Upper lobe of right lung (tissue), 1 donor: ENCODE measurements at places on chromosomes 7 and 10.

GRCh38 chr7:91912494-91912893 is 28.2 kb upstream of the AKAP9 start:
- DNase-seq, result no peak

GRCh38 chr7:42483886-42484285 is 246.9 kb upstream of the GLI3 start:
- no peak for DNase-seq

GRCh38 chr10:28797904-28798371 is 120.6 kb downstream of the BAMBI start:
- no peak for DNase-seq

GRCh38 chr7:26156451-26157420 is 4.7 kb downstream of the NFE2L3 start:
- no peak for DNase-seq

DNA sequence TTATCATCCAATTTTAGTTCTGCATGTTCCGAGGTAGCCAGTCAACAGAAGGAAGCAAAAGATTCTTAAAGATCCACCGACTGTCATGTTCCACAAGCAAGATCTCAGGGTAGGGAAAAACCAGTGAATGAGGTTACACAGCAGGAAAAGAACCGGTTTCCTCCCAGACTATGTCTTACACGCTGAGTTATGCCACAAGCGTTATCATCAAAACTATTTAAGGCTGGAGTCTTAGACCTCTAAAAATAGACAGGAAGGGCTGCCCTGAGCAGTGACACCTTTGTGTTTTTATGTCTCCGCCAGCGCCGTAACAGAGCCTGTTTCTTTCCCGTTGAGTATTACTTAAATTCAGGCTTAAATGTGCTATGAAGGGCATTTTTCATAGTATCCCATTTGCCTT is 48.3 kb downstream of the PROSER2 start:
- DNase-seq, result no peak

- DNase-seq, result no peak
These were observed 254.1 kb upstream of the GLI3 start for GRCh38 chr7:42491106-42491505.

DNA sequence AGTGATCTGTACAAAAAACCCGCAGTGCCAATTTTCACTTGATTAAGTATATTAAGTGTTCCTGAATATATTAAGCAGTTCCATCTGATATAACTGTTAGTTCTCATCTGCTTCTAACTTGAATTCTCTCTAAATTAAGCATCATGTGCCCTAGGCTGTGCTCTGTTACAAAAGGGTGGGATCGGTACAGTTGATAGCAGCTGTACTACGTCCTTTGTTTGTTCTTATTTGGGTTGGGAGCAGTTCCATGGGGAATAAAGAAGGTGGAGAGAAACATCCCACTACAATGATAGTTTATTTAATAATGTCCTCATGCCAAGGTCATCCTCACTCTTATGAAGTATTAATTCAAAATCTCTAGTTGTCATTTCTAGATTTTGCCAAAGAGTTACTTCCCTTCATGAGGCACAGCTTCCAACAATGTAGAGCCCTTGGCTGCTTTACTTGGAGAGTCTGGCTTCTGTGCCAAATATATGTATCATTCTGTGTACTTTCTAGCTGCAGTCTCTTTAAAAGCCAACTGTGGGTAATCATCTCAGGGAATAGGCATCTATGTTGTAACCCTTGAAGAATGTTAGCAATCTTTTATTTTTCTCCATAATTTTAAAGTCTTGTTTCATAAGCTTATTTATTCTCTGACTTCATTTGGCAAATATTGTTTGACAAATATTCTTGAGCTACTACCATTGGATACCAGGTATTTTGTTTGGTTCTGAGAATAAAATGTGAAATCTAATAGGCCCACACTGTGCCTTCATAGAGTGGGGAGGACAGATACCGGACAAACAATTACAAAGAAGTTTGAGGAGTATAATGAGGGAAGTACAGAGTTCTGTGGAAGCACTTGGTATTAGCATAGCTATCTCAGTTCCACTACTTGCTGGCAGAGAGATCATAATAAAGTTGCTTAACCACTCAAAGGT is 22.4 kb upstream of the AHR start:
- no peak for DNase-seq

DNA sequence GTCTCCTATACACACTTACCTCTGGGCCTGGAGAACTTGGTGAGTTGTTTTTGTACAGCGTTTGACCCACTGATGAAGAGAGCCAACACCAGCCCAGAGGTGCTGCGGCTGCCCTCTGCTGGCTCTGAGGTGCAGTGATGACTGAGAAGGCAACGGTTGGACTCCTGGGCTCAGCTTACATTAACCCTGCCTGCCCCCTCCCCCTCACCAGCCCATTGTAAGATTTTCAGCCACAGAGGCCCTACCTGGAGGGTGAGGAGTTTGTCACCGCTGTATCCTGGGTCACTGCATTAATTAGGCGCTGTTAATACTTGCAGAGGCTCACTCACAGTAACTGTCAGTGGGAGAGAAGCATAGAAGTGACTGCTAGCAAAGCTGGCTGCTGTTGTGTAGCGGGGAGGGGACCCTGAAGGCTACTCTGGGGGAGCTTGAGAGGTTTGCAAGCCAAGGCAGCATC is 19.0 kb upstream of the ANKRD2 start:
- peak; percentile 85 for DNase-seq

DNA sequence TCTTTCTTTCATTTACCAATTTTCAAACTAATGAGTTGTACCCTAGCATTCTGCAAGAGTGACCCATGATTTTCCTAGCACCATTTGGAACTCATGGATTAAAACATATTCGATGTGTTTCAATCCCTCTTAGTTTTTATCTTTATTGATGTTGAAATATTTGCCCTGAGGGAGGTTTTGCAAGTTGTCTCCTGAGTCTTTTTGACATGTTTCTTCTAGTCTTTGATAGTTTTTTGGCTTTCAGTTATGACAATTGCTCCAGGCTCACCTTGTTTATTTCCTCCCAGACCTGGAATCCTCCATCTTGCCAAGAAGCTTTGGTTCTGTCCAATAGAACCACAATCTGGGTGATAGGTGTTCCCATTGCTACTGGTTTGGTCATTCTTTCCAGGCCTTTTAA is 327.8 kb downstream of the WDR11 start:
- no peak for DNase-seq

DNA sequence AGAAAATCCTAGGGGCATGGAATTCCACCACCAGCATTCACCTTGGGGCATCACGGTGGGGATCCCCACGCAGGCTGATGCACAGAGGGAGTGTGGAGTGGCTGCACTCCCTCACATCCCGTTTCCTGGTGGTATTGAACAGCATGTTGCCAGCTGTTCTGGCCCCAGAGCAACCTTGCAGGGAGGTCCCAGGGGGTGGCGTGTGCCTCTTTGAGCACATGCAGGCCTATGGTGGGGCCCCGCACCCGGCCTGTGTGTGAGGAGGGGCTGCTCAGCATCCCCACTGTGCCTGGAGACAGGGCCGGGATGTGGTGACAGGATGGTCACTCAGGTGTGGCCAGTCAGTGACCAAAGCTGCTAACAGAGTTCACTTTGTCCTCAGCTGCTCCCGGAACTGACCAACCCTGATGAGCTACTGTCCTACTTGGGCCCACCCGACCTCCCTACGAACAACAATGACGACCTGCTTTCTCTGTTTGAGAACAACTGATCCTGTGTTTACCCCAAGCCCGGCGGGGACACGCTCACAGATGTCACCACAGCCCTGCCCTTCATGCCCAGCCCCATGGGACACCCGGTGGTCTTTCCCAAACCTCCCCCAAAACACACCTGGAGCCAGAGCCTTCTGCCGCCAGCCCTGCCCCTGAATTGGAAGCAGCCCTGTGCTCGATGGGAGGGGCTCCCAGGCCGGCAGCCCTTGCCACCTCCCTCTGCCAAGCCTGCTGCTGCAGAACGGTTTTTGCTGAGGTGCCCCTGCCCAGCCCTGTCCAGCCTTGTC is 18.7 kb downstream of the ZMIZ2 start:
- no peak for DNase-seq

DNA sequence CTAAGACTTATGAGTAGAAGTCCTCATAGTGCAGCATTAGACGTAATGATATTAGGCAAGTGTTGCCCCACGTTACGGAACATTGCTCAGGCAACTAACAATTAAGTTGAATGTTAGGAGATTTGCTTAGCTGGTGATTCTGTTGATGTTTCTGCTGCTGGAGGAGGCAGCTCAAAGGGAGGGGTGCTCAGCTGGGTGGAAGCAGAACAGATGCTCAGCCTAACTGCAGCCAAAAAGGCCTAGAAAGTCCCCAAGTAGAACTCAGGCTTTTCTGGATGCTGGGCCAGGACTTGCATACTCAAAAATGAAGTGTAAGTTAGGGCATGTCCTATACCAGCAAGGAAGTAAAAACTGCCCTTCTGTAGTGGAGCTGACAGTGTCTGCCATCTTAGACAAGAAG is 201.4 kb downstream of the ADRA2A start:
- DNase-seq, result no peak

DNA sequence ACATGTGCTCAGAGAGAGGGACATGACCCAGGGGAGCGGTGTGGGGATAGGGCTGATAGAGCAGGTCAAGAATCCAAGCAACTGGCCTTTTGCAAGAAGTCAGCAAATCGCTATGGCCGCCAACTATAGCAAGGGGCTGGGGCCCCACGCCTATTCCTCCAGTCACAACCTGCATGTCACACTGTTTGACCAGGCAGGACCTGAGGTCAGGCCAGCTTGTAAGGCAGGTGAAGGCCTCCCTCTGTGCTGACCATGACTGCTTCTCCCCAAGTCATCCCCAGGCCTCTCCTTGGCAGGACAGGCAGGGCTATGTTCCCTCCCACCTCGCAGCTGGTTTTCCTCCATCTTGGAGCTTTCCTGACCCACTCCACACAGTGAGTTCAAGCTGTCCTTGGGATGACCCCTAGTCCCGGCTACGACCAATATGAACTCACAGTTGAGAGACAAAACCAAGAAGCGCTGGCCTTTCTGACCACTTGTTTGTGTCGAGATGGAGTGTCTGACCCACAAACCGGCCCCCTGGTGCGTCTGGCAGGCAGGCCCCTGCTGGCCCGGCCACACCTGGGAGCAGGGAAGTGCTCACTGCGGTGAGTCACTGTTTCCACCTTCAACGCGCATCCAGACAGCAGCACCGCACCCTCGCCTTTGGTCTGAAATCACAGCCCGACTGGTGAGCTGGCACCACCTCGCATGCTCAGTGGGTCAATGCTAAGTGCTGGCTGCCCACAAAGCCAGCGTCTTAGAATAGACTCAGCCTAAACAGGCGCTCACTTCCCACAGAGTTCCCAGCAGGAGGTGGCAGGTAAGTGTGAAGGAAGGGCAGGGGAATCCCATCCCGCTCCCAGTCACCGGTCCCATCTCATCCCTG is 81.4 kb downstream of the VWA2 start:
- DNase-seq, result no peak

GRCh38 chr10:67772894-67773511 is 65.0 kb downstream of the DNAJC12 start:
- no peak for DNase-seq

GRCh38 chr10:107657851-107658250 is 493.3 kb upstream of the SORCS1 start:
- no peak for DNase-seq

GRCh38 chr7:57400531-57401155 is 49.3 kb upstream of the ZNF716 start:
- no peak for DNase-seq

DNA sequence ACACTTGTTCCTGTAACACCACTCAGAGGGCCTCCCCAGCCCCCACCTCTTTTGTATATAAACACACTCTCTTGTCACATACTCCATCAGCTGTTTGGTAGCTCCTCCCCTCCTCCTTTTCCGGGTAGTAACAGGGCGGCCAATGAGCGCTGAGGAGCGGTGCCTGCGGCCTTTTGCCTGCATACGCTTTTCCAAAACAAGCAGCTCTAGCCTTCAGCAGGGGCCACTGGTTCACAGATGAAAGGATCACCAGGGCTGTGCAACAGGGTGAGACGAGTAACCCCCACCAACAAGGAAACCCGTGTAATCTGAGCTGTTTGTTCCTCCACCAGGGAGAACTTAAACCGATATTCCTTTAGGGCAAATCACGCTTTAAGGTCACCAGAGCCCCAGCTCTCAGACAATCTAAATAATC is 3.9 kb downstream of the UBE2H start:
- peak; percentile 92 for DNase-seq

DNA sequence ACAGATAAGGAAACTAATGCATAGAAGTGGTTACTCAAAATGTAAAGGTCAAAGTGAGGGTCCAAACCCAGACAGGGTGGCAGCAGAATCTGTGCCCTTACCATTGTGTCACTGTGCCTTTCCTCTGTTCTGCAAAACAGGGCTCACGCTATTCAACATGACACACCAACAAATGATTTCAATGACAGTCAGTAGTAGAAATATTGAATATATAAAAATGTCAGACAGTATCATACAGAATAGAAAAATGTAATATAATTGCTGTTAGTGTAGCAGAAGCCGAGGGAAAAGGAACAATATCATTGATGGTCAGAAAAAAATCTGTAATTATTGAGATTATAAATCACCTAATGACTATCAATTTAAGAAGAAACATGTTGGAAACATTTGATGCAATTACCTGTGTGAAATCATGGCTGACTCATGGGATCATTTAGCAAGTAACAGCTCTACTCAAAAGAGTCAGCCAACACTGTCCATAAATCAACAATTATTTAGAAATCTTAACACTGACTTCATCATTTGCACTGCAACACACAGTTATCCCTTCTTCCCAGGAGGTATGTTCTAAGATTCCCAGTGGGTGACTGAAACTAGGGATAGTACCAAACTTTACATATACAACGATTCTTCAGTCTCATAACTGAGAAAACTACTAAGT is 198.7 kb downstream of the DGKI start:
- DNase-seq, result no peak

DNA sequence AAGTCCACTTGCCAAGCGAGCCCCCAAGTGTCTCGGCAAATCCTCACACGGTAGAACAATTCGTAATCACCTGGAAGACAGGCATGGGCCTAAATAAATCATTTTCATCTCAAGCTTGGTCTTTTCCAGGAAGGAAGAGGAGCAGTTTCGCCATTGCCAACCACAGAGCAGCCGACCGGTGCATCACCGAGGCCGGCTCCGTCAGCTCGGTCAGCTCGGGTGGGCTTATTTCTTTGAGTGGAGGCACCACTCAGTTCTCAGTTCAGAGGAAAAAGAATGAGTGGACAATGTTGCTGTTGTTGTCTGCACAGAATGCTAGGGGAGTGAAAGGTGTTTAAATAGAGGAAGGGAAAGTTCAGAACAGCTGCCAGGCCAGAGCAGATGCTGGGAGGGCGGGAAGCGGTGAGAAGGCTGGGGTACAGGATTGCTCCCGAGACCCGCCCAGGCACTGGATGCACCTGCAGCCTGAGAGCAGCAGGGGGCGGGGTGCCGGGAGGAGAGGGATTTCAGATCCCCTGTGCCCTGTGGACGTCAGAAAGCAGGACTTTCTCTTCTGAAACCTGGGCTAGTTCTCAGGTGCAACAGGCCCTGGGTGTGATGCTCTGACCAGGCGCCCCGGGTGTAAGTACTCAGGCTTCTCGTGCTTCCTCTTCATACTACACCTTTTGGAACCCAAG is 17.7 kb upstream of the IGFBP3 start:
- no peak for DNase-seq

GRCh38 chr10:79244841-79245504 is 102.3 kb upstream of the PPIF start:
- DNase-seq, result no peak

GRCh38 chr7:21113609-21114415 is 314.1 kb upstream of the SP4 start:
- DNase-seq, result no peak
